ENCODE measurements at places on chromosomes 6 and 20. TPM values are rescaled to one million over a fixed set of nuclear protein-coding genes. Genes with fewer than 3 reads are reported as not detected.

GRCh38 chr6:157666729-157667128 lies 156.3 kb upstream of the SNX9 start:
- peaks cover 28% of the 10 kb centered on the region for H3K4me1 ChIP-seq
- H3K27me3 ChIP-seq: no peaks in the 10 kb centered on the region
- no peaks in the 10 kb centered on the region for H3K36me3 ChIP-seq
- no peak overlapping the region for H3K4me3 ChIP-seq
- no peak for DNase-seq
- no peak overlapping the region for H3K27ac ChIP-seq

DNA sequence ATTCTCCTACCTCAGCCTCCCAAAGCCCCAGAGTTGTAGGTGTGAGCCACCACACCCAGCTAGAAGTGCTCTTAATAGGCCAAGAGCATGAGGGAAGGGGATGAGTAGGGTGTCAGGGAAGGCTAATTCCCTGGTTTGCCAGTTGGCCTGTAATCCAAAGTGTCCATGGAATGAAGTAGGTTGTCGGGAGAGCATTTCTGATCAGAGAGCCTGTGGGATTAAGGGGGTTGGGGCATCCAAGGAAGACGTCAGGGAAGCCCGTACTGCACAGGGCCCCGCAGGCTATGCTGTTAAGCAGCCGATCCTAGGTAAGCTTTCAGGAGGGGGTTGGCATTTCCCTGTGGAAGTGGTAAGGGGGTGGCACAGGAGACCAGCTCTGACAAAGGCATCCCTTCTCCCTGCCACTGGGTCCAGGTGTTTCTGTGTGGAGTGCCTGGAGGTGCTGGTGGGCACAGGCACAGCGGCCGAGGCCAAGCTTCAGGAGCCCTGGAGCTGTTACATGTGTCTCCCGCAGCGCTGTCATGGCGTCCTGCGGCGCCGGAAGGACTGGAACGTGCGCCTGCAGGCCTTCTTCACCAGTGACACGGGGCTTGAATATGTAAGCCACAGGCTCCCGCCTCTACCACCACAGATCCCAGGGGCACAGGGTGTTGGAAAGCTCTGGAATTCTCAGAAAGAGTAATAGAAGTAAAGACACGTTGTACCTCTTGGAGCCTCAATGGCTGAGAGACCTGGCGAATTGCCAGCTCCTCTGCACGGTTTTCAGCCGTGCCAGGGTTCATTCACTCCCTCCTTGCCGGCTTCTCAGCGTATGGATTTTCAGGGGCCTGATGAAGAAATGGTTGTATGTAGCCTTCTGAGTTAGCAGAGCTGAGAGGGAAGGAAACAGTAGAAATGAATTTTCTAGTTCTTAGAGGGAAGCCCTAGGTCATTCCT lies 21.4 kb upstream of the MAPRE1 start:
- no peak overlapping the region for H3K4me3 ChIP-seq
- no peak for DNase-seq
- H3K27me3 ChIP-seq: no peaks in the 10 kb centered on the region
- no peak overlapping the region for H3K27ac ChIP-seq
- H3K36me3 ChIP-seq: peaks cover 12% of the 10 kb centered on the region
- no peaks in the 10 kb centered on the region for H3K4me1 ChIP-seq

- H3K27me3 ChIP-seq: peaks cover 38% of the 10 kb centered on the region
- no peak for DNase-seq
- H3K27ac ChIP-seq: no peak overlapping the region
- no peak overlapping the region for H3K4me3 ChIP-seq
These were observed 34.5 kb downstream of the NTSR1 start for GRCh38 chr20:62742979-62743776.

DNA sequence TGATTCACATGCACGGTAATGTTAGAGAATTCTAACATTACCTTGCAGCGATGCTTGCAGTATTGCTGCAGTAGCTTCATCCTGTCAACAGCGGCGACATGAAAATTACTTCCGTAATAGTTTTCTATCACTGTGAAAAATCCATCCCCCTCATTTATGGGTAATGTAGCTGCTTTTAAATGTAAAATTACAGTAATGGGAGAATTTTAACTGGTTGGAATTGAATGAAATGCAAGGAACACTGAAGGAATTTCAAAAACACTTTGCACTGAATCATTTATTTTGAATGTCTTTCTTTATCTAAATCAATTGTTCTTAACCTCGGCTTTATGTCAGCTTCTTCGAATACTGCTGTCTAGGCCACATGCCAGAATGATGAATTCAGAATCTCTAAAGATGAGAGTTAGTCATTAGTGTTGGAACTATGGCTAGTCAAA lies 102.4 kb upstream of the HIVEP1 start:
- DNase-seq: no peak
- H3K4me3 ChIP-seq: no peak overlapping the region
- no peaks in the 10 kb centered on the region for H3K27me3 ChIP-seq
- no peaks in the 10 kb centered on the region for H3K36me3 ChIP-seq

DNA sequence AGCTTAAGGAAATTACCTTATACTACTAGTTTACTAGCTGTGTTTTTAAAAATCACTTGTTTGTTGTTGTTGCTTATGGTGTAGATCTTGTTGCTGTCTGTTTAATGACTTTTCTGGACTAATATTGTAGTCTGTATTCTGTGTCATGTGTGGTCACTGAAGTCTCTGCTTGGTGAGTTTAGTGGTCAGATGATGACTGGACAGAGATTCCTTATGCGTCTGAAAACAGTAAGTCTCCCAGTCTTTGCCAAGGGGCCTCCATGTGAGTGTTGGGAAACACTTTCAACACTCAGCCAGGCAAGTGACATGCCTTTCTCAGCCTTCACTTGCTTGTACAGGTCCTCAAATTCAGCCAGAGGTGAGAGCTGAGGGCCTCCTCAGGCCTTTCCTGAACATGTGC lies 256.9 kb upstream of the RNF24 start:
- DNase-seq: no peak
- no peak overlapping the region for H3K27ac ChIP-seq
- H3K36me3 ChIP-seq: no peaks in the 10 kb centered on the region
- no peak overlapping the region for H3K4me3 ChIP-seq
- H3K27me3 ChIP-seq: no peaks in the 10 kb centered on the region

DNA sequence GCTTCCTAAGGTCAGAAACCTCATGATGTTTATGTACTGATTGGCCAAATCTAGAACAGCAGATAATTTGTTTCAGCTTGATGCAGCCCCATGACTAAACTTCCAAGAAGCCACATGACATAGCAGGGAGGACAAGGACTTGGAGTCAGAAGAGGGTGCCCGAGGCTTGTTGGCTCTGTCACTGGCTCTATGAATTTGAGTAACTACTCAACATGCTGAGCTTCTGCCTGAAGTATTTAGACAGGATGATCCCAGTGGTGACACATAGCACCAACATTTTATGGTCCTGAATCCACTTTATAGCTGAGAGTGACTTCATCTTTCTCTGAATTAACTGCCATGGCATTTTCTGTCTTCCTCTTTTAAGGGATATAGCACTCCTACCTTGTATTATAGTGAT lies 13.5 kb upstream of the TBX18 start:
- no peak overlapping the region for H3K4me3 ChIP-seq
- H3K4me1 ChIP-seq: peaks cover 4% of the 10 kb centered on the region
- DNase-seq: no peak

- peak; percentile 93 for DNase-seq
- peak overlapping the region; percentile 62 for H3K4me3 ChIP-seq
- peak overlapping the region; percentile 74 for H3K27ac ChIP-seq
- no peaks in the 10 kb centered on the region for H3K36me3 ChIP-seq
- peaks cover 19% of the 10 kb centered on the region for H3K4me1 ChIP-seq
These were observed 522 bp upstream of the EPB41L1 start for GRCh38 chr20:36153736-36154699.

DNA sequence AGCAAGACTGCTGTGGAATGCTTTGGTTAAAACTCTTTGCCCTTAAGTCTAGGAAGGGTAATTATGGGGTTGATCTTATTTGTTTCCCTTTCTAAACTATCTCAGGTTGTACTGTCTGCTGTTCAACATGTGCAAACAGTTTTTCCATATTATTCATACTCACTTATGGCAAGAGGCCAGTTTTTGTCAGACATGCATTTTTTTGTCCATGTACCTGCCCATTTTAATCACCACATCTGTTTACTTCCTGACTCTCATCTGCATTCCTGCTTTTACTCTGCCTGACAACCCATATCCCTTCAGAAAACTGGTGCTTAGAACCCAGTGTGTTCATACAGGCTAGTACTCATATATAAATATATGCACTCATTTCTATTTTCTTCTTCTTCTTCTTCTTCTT lies 80.3 kb downstream of the LPA start:
- no peaks in the 10 kb centered on the region for H3K27me3 ChIP-seq
- H3K4me1 ChIP-seq: no peaks in the 10 kb centered on the region

GRCh38 chr6:111872401-111873177 lies 663 bp downstream of the FYN start:
- H3K27me3 ChIP-seq: no peaks in the 10 kb centered on the region
- H3K36me3 ChIP-seq: no peaks in the 10 kb centered on the region
- DNase-seq: peak; percentile 55
- H3K4me3 ChIP-seq: peak overlapping the region; percentile 79
- peak overlapping the region; percentile 84 for H3K27ac ChIP-seq

APCDD1L gene
- total RNA-seq: 0.34 TPM

HTR1E gene
- not detected for total RNA-seq

SMOC2 gene
- 44.2 TPM for total RNA-seq

GTSF1L gene
- not detected for total RNA-seq

DLK2 gene
- 2.8 TPM for total RNA-seq

ID1 gene
- total RNA-seq: 112 TPM
